Activated CD8-positive, alpha-beta memory T cell treated with anti-CD3 and anti-CD28 coated beads, Interleukin-2, amount 10 ng/mL, durations not matched to agents 7 days and 5 days (primary cell): ENCODE measurements at places on chromosomes 2 and 18. TPM values are rescaled to one million over a fixed set of nuclear protein-coding genes. Genes with fewer than 3 reads are reported as not detected.

Gene FAM110C
- 0.37 TPM for total RNA-seq

Gene RFTN2
- total RNA-seq: not detected

Gene C2orf15
- 0.47 TPM for total RNA-seq

Gene SERPINB7
- total RNA-seq: not detected

Gene FLACC1
- 0.98 TPM for total RNA-seq

DNA sequence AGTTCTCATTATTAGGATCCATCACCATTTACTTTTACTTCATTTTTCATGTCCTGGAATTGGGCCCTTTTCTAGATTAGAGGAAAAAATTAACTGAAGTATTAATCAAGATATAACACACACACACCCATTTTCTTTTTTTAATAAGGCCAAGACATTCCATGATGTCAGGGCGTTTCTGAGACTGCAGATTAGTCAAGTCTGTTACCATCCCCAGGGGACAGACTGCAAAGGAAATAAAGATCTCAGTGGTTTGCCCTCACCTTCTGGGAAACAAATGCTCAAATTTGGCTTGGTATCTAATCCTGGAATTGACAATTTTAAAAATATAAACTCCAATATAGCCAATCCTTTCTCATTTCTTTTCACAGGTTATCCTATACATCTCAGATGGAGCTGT is 27.4 kb downstream of the RMP24 start:
- no peaks in the 10 kb centered on the region for H3K4me1 ChIP-seq
- DNase-seq: no peak
- no peak overlapping the region for H3K27ac ChIP-seq
- no peaks in the 10 kb centered on the region for H3K36me3 ChIP-seq
- no peaks in the 10 kb centered on the region for H3K27me3 ChIP-seq
- no peak overlapping the region for H3K4me3 ChIP-seq

GRCh38 chr2:47617523-47618271 is 165.2 kb upstream of the MSH6 start:
- no peaks in the 10 kb centered on the region for H3K4me1 ChIP-seq
- no peaks in the 10 kb centered on the region for H3K36me3 ChIP-seq
- no peak for DNase-seq
- H3K4me3 ChIP-seq: no peak overlapping the region

DNA sequence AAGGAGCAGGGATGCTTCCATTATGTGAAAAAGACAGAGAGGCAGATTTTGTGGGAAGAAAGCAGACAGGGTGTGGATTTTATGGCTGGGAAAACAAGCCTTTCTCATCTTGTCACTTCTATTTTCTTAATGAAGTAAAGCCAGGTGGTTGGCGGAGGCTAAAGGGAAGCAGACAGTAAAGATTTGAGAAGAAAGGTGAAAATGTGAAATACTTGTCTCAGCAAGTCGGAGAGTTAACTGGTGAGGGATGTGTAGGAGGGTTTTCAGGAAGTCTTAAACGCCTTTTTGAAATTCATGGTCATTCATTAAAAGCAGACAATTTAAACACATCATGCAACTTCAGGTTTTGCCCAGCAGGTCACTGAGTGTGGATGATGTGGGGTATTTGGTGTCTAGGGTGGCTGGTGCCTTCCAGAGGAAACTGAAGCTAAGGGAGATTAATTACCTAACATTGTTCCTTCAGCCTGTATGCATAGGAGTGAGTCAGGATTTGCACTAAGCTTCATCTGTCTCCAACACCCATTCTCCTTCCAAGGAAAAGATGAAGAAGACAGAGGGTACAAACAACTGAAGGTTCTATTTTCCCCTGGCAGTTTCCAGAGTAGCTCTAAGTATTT is 20.7 kb downstream of the SLC14A2 start:
- no peaks in the 10 kb centered on the region for H3K4me1 ChIP-seq
- H3K4me3 ChIP-seq: no peak overlapping the region
- DNase-seq: no peak
- no peak overlapping the region for H3K27ac ChIP-seq
- H3K36me3 ChIP-seq: no peaks in the 10 kb centered on the region
- H3K27me3 ChIP-seq: peaks cover 9% of the 10 kb centered on the region

Gene SLC16A14
- 0.47 TPM for total RNA-seq

DNA sequence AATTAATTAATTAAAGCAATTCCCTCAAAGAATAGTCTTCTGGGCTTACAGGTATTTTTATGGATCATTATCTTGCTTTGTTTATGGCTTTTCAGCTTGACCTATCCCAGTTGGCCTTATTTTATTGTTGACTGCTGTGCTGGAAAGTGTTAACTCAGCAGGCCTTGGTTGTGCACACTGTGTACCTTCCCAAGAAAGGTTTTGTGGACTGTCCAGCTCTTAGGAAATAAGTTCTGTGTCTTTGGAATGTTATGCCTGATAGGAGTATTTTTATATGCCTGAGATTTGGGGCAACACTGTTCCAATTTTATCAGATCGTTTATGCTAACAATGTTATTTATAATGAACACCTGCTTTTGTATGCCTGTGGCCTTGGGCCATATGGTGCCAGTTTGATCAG is 671.9 kb upstream of the ZNF804A start:
- no peaks in the 10 kb centered on the region for H3K27me3 ChIP-seq
- no peaks in the 10 kb centered on the region for H3K36me3 ChIP-seq
- H3K27ac ChIP-seq: no peak overlapping the region
- no peak for DNase-seq
- H3K4me3 ChIP-seq: no peak overlapping the region
- no peaks in the 10 kb centered on the region for H3K4me1 ChIP-seq

Gene NRP2
- 5.7 TPM for total RNA-seq

- H3K36me3 ChIP-seq: no peaks in the 10 kb centered on the region
- DNase-seq: no peak
- no peak overlapping the region for H3K27ac ChIP-seq
- H3K4me3 ChIP-seq: no peak overlapping the region
- no peaks in the 10 kb centered on the region for H3K4me1 ChIP-seq
- H3K27me3 ChIP-seq: no peaks in the 10 kb centered on the region
These were observed 384.3 kb upstream of the LYPD1 start for GRCh38 chr2:133054297-133054696.
